ENCODE measurements at places on chromosomes 2 and 18.
A peak's percentile ranks its signal among the peaks of the same experiment; 100 is the strongest.

DNA sequence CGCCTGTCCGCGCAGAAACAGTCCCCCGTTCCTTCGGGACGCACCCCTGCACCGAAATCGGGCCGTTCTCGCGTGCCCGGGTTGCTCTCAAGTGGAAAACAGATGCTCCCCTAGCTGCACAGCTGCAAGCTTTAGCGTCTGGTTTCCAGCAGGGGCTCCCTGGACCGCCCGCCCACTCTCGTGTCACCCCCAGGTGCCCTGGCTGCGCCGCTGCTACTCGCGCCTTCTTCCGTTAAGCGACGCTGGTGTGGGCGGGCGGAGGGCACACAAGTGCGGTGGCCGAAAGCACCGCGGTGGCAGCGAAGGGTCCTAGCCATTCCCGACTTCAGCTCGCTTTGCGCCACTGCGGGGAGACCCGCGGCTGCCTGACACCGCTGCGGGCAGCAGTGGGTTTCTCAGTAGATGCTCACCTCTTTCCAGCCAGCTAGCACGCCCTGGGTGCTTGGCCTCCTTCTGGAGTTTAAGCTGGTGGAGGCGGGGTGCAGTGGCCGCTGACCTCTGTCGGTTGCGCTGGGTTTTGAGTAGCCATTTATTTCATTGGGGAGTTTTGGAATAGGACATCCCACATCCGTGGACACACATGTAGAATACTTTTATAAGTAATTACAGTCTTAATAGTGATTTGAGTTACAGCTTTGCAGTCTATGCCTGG lies 806 bp downstream of the ZNF407 start:
- peak; percentile 54 for DNase-seq

GRCh38 chr2:20419007-20419576 lies 27.8 kb upstream of the RHOB start:
- no peak for DNase-seq

GRCh38 chr2:16973586-16974286 lies 308.1 kb upstream of the CYRIA start:
- DNase-seq: no peak

- no peak for DNase-seq
Measured at GRCh38 chr2:32711219-32711618, 83.4 kb downstream of the TTC27 start.

- no peak for DNase-seq
Measured at GRCh38 chr18:59266886-59267502, 6.3 kb downstream of the RAX start.

GRCh38 chr2:94870440-94871225 lies 597 bp upstream of the TEKT4 start:
- peak; percentile 46 for DNase-seq

Measured in stimulated activated CD4-positive, alpha-beta T cell treated with anti-CD3 and anti-CD28 coated beads, Interleukin-4, amount 100 ng/mL, for 48 hours (primary cell).